ENCODE measurements at places on chromosomes 4 and X.

DNA sequence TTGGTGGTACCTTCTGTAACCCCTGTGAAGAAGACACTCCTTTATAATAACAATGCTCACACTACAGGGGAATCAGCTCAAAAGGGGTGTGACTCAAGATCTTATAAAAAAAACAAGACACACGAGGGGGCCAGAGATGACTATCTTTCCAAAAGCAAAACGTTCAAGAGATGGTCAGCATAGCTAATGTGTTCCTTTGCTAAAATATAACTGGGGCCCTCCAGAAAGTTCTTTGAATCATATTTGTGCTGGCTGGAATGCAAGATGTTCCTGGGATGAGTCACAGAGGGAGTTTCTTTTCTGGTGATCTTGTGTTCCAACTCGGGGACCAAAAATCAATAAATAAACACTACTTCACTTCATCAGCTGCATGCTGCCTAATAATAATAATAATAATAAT lies 46.5 kb downstream of the RAI2 start:
- DNase-seq, result peak; percentile 53

DNA sequence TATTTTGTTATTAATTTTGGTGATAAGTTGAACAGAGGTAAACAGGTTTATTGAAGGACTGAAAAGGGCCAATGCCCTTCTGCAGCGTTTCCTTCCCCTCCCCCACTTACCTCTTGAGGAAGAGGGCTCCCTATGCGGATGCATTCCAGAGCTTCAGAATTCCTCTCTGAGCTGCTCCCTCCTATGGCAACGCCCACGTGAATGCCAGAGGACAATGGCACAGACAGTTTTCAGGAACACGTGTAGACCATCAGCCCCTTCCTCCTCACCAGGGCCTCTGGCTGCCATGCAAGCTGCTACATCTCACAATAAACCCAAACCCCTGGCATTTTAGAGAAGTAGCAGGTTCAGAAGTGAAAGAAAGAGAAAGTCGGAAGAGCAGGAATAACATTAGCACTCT lies 127.9 kb downstream of the CHRDL1 start:
- DNase-seq, result no peak

GRCh38 chr4:183284965-183285364 lies 35.1 kb downstream of the CLDN22 start:
- DNase-seq, result peak; percentile 66

DNA sequence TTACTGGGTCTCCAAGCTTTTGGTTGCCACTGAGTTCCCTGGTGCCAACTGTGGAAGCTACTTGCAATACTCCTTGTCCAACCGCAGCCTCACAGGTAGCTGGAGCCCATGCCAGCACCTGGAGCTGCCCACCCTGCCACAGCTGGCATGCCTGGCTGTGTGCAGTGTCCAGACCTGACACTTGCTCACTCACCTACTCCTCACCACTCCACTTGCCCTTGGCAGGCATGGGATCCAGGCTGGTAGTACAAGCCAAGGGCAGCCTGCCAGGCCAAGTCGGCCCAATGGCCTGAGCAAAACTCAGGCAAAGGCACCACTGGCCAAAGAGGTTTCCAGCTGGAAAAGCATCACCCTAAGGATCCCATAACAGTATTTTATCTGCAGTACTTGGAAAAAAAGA lies 246.3 kb downstream of the PDGFC start:
- DNase-seq, result no peak

- DNase-seq, result no peak
These were observed 207.6 kb upstream of the HCCS start for GRCh38 chrX:10903523-10903922.

- no peak for DNase-seq
These were observed 30.0 kb downstream of the IRF2 start for GRCh38 chr4:184444215-184444952.

GRCh38 chr4:138035781-138036258 lies 206.3 kb downstream of the SLC7A11 start:
- DNase-seq, result peak; percentile 79

- no peak for DNase-seq
These were observed 99.6 kb downstream of the ADAM29 start for GRCh38 chr4:175017751-175018150.

DNA sequence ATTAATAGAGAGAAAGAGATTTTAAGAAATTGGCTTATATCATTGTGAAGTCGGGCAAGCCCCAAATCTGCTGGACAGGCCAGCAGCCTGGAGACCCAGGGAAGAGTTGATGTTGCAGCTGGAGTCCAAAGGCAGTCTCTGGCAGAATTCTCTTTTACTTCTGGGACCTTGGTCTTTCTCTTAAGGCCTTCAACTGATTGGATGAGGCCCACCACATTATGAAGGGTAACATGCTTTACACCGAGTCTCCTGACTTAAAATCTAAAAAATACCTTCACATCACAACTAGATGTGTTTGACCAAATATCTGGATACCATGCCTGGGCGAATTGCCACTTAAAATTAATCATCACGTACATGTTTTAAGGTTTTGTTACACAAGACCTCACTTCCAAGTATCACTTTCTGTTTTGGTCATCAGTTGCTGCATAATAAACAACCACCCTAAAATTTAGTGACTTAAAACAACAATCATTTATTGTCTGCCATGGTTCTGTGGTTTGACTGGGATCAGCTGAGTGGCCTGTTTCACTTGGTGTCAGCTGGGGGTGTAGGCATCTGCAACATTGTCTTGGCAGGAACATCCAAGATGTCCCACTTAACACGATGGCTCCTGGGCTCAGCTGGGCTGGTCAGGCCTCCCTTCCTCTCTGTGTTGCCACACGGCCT lies 3.4 kb downstream of the CD38 start:
- no peak for DNase-seq

DNA sequence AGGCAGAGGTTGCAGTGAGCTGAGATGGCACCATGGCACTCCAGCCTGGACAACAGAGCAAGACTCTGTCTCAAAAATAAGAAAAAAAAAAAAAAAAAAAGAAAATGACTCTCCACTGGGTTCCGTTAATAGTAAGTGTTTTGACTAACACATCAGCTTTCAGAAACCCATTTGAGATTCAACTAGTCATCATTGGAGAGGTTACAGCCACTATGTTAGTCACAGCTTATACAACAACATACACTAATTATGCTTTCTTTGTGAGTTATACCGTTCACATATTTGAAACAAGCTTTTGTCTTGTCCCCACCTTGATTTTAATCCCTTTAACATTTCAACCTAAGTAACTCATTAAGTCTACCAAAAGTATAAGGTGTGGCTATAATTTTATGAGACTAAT lies 48.2 kb downstream of the HADH start:
- no peak for DNase-seq

DNA sequence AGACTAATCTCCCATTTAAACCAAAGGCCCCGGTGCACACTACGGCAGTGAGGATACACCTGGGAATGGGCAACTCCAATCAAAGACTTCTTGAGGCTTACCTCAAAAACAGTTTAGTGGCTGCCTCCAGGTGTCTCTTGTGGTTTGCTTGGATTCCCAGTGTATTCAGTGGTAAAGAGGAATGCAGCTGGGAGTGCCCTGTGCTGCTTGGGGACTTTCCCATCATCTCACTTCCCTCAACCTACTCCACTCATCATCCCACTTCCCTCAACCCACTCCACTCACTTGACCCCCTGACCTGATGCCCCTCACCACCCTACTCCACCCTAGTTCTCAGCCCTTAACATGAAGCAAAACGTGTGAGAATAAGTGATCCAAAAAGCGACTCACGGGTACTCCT lies 177.3 kb upstream of the ETNPPL start:
- no peak for DNase-seq

GRCh38 chrX:133639726-133640125 lies 224.4 kb upstream of the GPC4 start:
- DNase-seq, result no peak

DNA sequence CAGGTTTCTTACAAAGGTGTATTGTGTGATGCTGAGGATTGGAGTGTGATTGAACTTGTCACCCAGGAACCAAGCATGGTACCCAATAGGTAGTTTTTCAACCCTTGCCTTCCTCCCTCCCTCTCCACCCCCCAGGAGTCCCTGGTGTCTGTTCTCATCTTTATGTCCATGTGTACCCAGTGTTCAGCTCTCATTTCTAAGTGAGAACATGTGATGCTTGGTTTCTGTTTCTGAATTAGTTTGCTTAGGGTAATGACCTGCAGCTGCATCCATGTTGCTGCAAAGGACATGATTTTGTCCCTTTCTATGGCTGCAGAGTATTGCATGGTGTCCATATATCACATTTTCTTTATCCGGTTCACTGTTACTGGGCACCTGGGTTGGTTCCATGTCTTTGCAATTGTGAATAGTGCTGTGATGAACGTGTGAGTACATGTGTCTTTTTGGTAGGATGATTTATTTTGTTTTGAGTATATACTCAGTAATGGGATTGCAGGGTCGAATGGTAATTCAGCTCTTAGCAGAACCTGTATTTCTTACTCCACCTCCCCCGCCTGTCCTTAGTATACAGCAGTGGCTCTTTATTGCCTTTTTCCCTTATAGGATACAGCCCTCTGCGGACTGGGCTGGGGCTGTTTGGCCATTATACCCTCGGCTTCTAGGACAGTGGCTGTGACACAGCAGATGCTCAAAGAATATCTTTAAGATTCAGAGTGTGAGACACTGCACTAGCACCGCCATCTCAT lies 145.4 kb downstream of the PTTG2 start:
- no peak for DNase-seq

DNA sequence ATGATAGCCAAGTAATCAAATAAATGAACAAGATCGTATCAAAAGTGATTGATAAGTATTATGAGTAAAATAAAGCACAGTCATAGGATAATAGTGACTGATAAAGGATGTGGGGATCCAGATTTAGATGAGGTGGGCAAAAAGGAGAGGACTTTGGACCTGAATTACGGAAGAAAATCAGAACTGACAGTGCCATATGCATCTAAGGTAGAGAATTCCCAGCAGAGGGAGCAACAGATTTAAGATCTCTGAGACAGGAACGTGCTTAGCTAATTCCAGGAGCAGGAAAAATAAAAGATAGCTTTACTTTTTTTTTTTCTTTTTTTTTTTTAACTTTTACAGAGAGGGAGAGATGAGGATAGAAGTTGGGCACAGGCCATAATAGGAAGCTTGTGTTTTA lies 189.9 kb downstream of the NWD2 start:
- no peak for DNase-seq

- DNase-seq, result no peak
These were observed 77.6 kb upstream of the ETNPPL start for GRCh38 chr4:108840426-108840975.

DNA sequence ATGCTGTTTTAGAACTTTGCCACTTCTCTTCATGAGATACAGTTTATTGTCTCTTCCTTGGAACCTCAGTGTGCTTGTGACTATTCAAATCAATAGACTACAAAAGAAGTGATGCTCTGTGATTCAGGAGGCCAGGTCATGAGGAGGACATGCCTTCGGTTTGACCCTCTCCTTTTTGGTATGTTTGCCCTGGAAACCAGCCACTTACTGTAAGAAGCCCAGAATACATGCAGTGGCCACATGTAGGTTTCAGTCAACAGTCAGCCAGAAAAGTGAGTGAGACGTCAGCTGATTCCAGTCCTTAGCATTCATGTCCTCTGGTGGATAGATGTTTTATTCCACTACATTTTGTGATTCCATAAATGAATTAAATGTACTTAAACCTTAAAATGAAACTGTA lies 328.7 kb downstream of the PCDH18 start:
- peak; percentile 35 for DNase-seq

DNA sequence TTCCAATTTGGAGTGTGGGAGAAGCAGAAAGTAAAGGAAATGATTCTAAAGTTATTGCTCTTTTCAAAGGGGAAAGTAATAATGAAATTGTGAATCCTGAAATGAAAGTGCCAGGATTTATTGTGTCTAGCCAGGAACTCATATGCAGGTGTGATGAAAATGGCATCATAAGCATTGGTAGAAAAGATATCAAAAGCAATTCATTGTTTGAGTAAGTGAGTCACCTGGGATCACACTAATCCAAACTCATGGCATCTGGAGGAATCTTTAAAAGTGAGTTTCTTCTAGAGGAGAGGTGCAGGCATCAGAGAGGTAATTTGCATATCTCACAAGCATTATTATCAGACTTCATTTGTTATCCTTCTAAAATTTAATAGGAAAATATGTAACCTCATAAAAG lies 84.7 kb downstream of the LARP7 start:
- no peak for DNase-seq

- DNase-seq, result no peak
These were observed 47.5 kb downstream of the DCTD start for GRCh38 chr4:182869697-182870096.

DNA sequence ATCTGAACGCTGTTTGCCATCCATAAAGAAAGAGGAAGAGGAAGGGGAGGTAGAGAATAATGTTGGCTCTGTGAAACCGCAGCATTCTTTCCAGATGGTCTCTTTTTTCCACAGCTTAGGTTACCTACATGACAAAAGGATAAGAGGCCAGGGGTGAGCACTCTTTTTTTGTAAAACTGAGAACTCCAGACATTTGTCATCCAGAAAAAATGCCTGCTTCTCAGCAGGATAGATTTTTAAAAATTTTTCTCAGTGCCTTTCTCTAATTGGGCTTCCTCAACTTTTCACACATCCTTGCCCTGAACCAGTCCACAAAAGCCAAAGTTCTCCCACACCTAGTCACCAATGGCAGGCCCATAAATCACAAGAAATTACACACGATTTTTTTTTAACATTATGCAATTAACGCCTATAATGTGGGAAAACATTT lies 158.1 kb upstream of the TENM3 start:
- peak; percentile 25 for DNase-seq

DNA sequence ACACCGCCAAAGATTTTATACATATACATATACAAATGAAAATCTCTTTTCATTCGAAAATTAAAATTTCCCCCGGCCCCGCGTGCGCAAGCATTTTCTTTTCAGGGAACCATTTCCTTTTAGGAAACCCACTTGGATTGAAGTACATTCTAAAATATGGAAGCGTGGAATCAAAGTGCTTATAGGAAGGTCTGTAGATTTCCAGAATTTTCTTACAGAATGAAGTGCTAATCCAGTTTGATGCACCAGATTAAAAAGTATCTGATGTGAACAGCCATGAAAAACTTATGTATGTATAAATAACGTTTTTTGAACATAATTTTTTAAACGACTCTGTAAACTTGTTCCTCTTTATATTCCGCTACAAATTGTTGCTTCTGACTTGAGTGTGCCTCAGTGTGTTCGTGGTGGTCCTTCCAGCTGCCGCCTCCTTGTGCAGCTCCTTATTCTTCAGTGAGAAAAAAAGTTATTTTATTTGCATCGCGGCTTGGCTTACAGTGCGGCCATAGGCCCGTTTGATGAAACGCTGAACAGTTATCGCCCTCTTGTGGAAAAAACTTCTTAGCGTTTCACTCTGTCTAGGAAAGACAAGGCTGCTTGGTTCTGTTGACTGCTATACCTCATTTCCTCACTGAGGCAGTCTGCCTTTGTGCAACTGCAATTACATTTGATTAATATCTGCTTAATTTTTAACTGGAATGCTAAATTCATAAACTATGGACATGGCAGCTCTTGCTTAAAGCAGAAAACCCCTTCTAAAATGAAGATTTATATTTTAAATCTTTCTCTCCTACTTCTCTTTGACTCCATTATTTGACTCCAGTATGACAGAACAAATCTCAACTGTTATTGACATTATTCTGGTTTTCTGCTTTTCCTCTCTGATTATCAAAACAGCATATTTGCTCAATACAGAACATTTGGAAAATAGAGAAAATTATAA lies 4.7 kb upstream of the NKX6-1 start:
- peak; percentile 78 for DNase-seq

- DNase-seq, result no peak
These were observed 2201.2 kb downstream of the ARAP2 start for GRCh38 chr4:34043131-34043530.

GRCh38 chrX:40877887-40878286 lies 142.5 kb upstream of the MED14 start:
- DNase-seq, result no peak

Data from AG08395 (cell line).